ENCODE measurements at places on chromosomes 13 and 19.

DNA sequence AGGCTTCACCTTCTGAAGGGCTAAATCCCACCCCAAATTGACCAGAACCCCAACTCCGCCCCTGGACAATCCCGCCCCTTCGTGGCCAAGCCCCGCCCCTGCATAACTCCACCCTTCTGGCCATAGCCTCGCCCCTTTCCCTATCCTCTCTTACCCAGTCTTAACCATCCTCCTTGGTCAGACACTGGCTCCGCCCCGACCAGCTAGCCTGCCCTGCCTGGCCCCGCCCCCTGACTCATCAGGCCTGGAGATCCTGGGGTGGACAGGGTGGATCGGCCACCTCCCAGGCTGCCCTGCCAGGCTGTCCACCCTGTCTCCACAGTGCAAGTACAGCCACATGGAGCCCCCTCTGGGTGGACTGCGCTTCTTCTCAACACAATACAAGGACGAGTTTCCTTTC, 8.0 kb upstream of the ZNF358 start:
- no peak for DNase-seq

DNA sequence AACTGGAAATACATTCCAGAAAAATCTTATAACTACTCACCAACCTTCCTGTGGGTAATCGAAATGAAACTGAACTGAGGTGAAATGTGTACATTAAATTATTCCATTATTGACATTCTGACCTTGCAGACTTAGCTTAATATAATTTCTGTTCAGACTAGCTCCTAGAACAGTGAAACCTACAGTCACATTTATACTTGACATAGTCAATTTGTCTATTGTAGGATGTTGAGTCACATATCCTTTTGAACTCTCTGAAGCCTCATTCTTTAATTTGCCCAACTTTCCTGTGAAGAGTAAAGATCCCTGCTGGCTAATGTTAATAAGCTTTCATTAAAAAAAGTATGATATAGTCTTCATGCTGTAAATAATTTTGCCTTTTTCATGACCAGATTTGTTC, 92.0 kb upstream of the SCEL start:
- no peak for DNase-seq

DNA sequence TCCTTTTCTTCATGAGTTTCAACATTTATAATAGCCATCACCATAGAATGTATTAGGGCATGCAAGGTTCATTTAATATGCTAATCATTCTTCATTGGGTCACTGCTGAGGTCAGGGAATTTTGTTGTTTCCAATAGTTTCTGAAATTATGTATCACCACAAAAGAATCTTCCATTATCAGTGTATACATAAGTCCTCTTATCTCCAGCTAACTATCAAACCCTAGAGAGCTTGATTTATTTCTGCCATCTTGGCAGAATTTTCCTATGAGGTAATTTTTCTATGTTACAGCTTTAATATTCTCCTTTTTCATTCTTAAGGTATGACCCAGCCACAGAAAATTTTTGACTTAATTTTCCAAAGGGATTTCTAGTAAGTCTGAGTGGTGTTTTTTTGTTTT, 415.0 kb upstream of the SLITRK1 start:
- no peak for DNase-seq

DNA sequence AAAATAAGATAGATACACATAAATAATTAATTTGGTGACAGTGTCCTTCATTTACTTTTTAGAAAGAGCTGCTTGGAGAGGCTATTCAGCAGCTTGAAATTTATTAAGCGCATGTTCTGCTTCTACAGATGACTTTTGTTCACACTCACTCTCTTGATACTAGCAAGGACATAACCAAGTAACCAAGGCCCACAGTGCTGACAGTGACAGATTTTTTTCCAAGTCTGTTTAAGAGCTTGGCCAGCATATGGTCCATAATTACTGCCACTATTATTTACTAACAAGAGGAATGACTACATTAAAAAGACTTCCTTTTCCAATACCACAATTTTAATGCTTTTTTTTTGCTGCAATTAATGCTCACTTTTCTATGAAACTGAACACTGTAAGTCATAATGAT, 673.7 kb upstream of the MIR17HG start:
- no peak for DNase-seq

DNA sequence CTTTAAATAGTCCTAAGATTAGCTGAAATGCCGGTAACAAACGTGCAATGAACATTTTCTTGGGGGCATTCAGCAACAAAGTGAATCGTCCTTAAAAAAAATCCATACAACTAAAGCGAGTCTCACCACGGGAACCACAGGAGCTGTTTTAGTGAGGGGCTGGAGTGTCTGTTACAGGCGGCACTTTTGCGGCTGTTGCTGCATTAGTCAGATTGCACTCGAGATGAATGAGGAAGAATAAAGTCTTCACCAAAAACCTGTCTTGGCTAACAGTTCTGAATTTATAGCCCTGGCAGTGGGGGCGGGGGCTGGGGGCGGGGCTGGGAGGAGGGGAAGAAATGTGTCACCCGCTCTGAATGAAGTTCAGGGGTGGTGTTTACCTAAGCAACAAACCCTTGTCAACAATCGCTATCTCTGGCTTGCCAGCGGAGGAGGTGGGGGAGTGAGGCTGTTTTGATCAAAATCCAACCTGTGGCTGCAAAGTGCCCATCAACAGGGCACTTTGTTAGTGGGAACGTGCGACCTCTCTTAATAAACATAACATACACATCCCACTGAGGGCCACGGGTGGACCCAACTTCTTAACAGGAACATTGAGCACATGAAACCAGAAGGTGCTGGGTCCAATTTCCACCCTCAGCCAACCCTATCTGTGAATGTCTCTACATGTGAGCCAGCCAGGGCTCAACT, 44.5 kb downstream of the RFX2 start:
- DNase-seq: peak; percentile 32

- no peak for DNase-seq
These were observed 358.7 kb downstream of the IRS2 start for GRCh38 chr13:109427695-109428094.

DNA sequence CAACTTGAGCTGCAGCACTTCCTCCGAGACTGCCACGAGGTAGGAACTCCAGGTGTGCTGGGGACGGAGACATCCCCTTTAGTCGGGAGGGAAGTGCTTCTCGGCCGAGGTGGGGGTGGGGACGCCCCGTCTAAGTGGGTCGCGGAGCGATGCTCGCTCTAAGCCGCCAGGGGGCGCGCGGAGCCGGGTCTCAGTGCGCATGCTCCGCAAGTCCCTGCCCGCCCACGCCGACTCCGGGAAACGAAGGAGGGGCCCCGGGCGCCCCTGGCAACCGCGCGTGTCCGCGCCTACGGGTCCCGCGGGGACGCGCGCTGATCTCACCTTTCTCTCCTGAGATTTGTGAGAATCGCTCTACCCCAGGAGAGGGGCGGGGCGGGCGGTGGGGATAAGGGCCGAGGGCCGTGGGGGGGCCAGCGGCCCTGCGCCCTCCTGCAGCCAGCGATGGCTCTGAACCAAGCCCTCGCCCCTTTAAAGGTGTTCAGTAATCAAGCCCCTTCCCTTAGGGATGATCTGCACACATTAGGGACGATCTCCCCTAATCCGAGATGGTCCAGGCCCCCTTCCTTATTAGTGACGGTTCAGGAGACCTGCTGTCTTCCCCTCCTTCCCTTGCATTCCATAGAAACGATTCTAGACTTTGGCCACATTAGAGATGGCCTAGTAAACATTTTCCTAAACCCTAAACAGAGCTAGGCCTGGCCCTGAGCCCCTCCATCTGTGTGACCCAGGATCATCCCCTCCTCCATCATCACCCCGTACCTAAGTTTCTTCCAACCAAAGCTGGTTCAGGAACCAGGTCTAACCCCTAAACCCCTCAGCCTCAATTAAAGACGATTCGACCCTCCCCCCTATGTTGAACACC, 47.3 kb upstream of the SHKBP1 start:
- peak; percentile 88 for DNase-seq

- no peak for DNase-seq
These were observed 20.7 kb downstream of the IGFL1 start for GRCh38 chr19:46250076-46250735.

- DNase-seq: no peak
These were observed 48.3 kb upstream of the URI1 start for GRCh38 chr19:29893606-29894284.

- peak; percentile 25 for DNase-seq
These were observed 60.1 kb downstream of the DCT start for GRCh38 chr13:94419304-94419924.

DNA sequence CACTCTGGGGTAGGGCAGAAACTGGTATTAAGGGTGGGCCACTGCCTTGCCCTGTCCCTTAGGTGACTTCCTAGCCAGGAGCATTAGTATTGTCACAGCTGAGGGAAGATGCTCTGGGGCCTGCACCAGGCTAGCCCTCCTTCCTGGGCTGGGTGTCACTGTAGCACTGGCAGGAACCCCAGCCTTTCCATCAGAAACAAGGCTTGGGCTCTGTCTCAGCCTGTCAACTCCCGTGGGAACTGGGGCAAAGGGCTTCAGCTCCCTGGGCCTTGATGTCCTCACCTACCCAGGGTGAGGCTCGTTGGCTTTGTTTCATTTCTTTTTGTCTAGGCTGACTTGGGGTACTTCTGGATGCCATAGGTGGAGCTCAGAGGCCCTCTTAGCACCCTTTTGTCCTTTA, 18.0 kb downstream of the PAF1 start:
- no peak for DNase-seq

DNA sequence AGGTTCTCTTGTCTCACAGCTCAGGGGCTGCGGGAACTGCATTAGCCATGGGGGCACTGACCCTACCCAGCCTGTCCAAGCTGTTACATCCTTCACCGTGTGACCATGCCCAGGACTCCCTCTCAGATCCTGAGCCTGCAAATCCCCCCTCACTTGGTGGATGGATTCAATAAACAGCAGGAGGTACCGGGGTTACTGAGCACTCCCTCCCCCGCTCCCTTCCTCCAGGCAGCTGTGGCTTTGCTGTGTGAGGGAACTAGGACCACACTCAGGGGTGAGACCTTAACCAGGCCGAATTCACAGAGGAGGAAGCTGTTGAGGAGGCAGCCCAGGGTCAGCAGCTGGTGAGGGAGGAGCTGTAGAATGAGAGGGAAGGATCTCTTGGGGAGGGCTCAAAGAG, 27.0 kb upstream of the CEACAM1 start:
- DNase-seq: no peak

DNA sequence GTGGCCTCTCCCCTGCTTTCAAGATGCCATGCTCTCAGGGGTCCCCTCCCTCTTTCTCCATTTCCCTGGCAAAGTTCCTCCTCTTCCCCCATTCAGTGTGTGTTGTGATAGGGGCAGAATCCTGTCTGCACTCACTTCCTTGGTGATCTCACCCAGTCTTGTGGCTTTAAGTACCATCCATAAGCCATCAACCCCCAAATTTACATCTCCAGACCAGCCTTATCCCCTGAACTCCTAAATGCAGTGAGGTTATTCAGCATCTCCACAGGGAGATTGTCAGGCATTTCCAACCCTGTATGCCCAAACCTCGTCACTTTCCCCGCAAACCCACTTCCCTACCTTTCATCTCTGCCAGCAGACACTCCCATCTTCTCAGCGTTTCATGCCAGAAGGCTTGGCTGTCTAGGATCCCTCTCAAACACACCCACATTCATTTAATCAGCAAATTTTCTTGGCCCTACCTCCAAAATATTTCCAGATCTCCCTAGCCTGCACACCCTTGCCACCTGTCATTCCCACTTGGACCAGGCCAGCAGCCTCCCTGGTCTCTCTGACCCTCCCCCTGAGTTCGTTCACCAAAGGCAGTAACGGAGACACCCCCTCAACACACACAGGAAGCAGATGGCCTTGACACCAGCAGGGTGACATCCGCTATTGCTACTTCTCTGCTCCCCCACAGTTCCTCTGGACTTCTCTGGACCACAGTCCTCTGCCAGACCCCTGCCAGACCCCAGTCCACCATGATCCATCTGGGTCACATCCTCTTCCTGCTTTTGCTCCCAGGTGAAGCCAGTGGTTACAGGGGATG, at the start of gene HCST:
Gene HCST (plus strand): TSS at position 676 of the 808 bp plus-strand sequence. CDS start 65 bp downstream, at position 741.
- peak; percentile 28 for DNase-seq

DNA sequence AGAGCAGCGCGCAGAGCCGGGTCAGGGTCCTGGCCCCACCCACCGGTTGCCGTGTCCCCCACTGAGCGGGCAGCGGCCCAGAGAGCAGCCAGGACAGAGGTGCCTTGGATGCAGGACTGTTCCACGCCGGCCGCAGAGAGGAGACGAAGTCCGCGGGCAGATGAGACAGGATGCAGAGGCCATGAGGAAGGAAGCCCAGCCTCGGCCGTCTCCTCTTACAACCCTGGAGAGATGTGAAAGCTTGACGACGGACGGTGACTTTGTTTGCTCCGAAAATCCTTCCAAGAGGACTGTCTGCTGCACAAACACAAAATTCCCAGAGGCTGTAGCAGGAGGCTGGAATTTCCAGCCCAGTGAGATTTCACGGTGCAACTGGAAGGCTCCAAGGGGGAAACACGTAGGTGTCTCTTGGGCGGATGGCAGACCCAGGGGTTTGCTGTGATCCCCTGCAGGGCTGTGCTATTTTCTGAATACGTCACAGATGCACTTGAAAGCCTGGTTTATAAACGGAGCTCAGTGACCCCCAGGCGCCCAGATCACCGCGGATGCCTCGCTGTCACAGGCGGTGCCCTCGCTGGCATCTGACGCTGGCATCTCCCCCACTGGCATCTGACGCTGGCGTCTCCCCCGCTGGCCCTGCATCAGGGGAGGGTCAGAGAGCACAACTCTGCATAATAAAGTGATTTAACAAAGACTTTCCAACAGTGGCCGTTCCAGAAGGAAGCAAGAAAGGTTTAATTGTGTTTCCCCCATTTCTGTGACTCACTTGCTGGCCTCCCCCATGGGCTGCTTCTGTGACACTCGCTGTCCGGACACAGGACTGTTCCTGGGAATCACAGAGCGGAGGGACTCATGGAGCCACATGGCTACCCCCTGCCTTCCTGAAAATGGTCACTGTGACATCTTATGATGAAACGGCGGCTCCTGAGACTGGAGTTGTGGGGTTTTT, 62.0 kb upstream of the C13orf46 start:
- DNase-seq: no peak

GRCh38 chr19:50679177-50680125, 30.2 kb downstream of the C19orf81 start:
- peak; percentile 78 for DNase-seq

- DNase-seq: no peak
These were observed 213.2 kb upstream of the EDNRB start for GRCh38 chr13:78131811-78132210.

DNA sequence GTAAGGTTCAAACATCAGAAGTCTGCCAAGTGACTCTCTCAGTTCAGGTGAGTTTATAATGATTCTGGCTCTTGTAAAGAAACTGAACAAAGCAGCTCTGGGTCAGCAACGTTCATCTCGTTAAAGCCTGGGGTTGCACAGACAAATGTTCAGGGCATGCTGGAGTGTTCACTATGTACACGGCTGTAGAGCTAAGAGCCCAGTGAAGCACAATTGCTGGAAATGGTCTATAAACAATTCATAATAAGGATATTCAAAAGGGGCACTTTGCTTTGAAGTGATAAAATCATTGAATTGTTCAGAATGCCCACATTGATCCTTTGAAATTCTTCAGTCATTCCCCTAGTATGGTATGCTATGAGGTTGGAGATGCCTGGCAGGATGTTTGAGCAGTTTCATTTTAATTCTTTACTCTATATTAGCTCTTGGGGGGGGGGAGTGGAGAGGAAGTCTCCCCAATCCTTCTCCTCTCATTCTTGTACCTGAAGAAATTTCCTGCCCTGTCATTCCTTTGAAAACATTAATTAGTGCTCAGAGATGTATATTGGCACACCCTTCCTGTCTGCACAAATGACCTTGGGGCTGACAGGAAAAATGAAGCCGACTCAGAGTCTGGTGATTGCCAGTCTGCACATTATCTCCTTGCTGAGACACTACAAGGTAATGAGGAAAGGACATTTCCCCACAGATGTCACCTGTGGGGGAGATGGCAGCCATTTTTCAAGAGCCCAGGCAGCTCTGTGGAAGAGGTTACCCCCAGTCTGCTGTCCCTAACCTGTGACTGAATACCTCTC, 145.5 kb downstream of the DLEU7 start:
- DNase-seq: no peak

All from stimulated activated CD4-positive, alpha-beta T cell treated with anti-CD3 and anti-CD28 coated beads, Interleukin-2, amount 100 ng/mL, for 48 hours (primary cell).